Cortex of kidney (tissue), 1 donor: ENCODE measurements at places on chromosomes 6 and 20.

- DNase-seq: no peak
Measured at GRCh38 chr6:46288835-46289234, 118.1 kb upstream of the ENPP5 start.

DNA sequence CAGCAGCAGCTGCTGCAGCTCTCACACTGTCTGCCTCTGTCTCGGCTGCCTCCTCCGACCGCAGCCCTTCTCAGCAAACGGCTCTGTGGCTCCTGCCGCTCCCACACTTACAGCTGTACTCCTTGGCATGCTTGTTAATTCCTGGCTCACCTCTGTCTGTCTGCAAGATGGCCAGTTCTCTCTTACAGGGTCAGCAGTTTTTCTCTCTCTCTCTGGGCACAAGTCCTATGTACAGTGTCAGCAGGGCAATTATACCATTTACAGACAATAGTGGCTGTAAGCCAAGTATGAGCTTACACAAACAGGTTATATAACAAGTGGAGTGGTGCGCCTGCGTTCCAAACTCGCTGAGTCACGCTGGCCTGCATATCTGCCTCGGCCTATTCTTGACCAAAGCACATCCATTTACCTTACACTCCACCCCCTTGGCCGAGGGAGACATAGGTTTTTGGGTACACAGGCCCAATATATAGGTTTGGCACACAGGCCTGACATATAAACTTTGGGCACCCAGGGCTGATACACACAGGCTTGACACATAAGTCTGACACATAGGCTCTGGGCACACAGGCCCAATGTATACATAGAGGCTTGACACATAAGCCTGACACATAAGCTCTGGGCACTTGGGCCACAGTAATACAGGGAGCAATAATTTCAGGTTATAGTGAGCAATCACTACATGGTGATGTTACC, 4.4 kb downstream of the ZKSCAN3 start:
- no peak for DNase-seq

- DNase-seq: no peak
Measured at GRCh38 chr20:53179749-53180148, 207.6 kb downstream of the TSHZ2 start.

DNA sequence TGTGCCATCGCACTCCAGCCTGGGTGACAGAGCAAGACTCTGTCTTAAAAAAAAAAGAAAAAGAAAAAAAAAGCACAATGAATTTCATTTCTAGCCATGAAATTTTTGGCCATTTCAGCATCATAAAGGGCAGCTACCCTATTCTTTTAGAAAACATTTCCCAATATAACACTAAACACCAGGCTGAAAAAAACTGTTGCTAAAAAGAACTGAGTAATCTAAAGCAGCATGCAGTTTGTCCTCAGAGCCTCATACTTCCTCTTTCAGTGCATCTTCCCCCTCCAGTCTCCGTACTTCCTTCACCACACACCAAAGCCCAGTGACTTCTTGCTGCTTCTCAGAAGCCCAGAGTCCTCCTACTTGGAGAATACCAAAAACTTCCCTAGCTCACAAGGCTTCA, 5.6 kb upstream of the IFNGR1 start:
- DNase-seq: no peak

DNA sequence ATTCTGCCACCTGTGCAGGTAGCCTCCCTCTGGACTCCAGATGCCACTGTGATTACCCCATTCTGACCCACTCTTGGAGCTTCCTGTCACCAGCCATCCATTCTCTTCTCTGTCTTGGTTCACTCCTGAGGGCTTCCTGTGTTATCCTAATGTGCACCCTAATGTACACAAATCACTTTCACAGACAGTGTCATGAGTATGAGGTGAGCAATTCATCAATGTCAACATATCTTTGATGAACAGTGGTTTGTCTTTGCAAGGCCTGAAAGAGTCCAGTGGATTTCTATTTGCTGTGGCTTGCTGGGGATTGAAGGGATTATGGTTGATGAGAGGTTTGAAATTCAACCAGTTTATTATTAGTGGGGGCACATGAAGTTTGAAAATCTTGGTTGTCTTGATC, 63.8 kb upstream of the EEF1E1 start:
- DNase-seq: no peak

GRCh38 chr6:99512033-99512432, 3.2 kb downstream of the USP45 start:
- no peak for DNase-seq

- DNase-seq: no peak
Measured at GRCh38 chr6:37758647-37759046, 60.9 kb upstream of the ZFAND3 start.

GRCh38 chr20:54184071-54184470, 10.3 kb upstream of the CYP24A1 start:
- DNase-seq: no peak

DNA sequence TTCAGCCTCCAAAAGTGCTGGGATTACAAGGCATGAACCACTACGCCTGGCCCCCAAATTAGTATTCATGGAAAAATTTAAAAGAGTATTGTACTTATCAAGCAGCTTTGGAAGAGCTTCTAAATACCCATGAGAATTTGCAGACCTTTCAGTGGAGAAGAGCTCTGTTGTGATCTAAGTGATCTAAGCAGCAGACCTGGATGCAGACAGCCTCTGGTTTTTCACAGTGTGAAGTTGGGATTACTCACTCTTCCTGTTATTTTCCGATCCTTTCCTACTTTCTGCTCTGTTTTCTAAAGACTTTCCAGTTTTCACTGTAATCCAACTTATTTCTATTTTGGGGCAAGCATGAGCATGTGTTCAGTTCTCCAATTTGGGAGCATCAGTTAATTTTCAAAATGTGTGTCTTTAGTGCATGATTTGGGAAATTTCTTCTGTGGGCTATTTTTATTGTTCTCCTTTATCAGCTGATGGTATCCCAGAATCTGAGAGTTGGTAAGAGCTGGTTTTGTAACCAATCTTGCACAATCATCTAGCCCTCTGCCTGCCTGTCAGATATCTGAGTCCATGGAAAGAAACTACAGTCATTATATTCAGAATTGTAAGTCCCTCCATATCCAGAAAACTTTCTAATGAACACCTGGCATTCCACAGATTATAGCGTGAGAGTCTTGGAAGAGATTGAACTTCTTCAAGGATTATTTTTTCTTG, 207.7 kb upstream of the DTNBP1 start:
- DNase-seq: no peak

- no peak for DNase-seq
Measured at GRCh38 chr20:54475334-54476168, at the start of gene DOK5. DOK5 (plus strand) TSS chr20:54475593; CDS start chr20:54475947, 354 bp downstream.

- DNase-seq: no peak
Measured at GRCh38 chr6:32416036-32416435, 9.1 kb upstream of the BTNL2 start.

DNA sequence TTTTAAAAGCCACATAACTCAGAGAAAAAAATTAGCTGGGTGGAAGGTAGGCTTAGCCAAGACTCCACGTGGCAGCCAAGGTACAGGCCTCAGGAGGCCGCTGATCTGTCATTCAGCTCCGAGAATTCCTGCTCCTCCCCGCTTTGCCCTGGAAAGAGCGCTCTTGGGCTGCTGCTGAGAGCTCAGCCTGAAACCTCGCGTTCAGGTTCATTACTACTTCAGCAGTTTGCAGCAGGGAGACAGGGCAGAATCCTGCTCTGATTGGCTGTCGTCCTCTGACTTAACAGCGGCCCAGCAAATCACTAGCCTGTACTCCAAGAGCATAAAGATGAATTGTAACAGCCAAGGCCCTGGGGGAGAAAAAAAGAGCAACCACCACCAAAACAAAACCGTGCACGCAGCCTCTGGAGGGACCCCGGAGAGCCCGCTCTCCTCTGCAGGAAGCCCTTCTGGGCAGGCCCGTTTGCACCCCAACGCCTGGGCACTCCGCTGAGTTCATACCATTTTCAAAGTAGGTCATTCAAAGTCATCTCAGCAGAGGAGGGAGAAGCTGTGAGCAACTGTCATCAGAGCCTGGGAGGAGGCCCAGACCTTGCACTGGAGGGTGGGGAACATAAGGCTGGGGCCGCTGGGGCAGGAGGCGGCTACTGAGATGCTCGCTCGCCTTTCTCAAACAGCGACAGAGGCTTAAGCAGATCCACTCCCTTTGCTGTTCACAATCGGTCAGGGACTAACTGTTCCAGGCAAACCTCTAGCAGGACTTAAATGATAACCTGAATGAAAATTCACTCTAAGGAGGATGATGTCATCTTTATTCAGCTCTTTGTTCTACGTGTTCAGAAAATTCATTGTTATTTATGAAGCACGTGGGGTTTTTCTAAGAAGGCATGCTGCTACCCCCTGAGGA, 42.3 kb upstream of the ATXN1 start:
- DNase-seq: no peak

DNA sequence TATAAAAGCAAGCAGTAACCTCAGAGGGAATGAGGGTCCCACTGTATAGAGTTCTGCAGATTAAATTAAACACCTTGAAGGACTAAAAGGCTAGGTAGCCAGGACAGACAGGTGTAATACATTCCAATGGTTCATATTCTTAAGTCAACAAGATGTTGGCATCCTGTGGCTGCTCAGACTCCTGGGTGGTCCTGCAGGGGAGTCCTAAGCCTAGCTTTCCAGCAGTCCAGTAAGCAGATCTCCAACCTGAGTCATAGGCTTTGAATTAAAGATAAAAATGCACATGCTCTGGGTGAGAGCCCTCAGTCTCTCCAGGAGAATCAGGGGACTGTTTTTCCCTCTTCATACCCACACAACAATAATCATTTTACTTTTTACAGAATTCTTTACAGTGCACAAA, 307.3 kb upstream of the SUPT3H start:
- no peak for DNase-seq

- DNase-seq: no peak
Measured at GRCh38 chr6:408599-409102, 17.1 kb downstream of the IRF4 start.

DNA sequence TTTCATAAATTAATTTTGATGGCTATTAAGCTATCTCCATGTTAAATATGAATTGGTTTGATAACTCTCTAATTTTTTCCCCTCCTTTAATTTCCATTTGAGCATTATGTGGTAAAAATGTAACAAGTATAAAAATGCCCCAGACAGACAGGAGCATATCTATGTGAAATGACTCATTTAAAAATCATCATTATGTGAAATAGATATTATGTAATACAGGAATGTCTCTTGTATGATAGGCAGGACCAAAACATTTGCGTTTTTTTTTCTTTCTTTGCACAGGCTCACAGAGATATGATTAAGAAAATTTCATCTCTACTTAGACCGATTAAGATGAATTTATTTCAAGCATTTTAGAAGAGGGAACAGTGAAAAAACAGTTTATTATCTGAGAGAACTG, 95.8 kb downstream of the AKAP7 start:
- DNase-seq: no peak

DNA sequence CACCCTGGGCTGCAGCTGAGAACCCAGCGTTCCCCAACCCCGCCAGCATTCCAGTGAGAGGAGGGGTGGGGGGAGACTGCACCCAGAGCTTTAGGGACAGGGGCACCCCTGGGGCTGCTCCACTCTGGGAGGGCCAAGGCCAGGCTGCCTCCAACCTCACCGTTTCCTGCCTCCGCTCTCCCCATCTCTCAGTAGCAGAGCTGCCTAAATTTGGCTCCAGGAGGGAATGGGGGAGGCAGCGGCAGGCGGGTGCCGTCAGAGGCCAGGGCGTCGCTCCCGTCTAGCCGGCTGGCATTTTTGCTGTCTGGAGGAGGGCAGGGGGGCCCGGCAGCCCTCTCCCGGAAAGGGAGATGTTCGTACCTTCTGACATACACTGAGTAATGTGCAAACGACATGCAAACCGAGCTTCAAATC, 46.6 kb downstream of the NOL4L start:
- DNase-seq: no peak

DNA sequence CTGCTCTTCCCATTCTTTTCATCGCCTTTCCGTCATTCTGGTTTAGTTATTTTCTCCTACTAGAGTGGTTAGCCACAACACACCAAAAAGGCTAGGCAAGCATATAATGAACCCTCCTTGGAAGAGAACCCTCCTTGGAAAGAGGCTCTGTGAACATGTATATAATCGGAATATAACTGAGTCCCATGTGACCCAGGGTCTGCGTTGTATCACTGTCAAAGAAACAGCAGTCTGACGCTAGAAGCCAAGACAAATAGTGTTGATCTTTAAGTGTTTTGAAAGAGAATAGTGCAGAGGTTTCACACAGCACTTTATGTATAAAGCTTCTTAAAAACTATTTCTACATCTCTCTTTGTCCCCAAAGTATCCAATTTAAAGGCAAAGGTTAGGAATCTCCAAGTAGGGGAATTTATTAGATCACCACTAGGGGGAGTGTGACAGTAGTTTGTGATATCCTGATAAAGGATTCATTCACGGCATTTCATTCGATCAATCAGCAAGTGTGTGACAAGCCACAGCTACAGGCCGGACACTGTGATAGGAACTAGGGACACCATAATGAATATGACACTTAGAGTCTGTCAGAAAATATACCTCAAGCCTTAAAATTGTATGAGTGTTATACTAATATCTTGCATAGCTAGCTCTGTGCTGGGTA, 395.3 kb downstream of the CD109 start:
- no peak for DNase-seq

DNA sequence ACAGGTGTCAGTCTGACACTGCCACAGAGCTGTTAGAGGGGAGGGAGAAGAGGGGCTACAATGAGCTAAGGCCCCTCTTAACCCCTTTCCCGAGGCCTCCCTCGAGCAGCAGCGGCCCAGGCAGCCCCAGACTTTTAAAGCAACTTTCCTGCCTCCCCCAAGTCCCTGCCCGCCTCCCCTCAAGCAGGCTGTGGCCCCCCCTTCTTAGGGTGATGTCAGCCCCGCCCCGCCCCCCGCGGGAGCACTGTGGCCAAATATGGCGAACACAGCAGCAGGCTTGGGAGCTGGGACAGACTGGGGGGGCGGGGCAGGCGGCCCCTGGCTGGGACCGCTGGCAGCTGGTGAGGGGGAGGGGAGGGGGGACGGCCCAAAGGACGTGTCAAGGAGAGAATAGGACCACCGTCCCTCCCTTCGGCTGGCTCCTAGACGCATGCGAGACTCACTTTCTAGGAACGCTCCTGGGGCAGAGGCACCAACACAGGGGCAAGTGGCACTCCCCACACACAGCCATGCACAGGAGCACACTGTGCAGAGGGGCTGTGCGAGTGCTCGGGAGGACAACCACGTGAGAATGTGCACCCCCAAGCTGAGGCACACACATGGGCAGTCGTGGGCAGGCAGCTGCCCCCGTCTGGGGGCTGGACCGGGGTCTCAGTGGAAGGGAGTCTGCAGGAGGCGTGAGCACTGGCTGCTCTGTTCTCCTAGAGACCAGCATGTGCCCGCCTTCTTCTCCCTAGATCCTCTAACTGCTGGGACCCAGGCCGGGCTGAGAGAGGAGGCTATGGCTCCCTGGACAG, 6.7 kb downstream of the TEAD3 start:
- no peak for DNase-seq

GRCh38 chr20:38115205-38115604, 49.9 kb downstream of the TGM2 start:
- no peak for DNase-seq

GRCh38 chr6:157323255-157323965, at the start of gene TMEM242:
TMEM242 (minus strand) TSS chr6:157323519; CDS start chr6:157323499, 20 bp downstream.
- DNase-seq: no peak

GRCh38 chr6:52399511-52400312, 20.4 kb upstream of the EFHC1 start:
- no peak for DNase-seq
